Renal cortex interstitium (tissue), 15 donors: ENCODE measurements at places on chromosomes 12 and 14.
A peak's percentile ranks its signal among the peaks of the same experiment; 100 is the strongest.

- DNase-seq = no peak
Measured at GRCh38 chr12:53078425-53079225, 565 bp downstream of the SPRYD3 start.

- DNase-seq = no peak
Measured at GRCh38 chr12:96045566-96045965, 10.2 kb upstream of the LTA4H start.

DNA sequence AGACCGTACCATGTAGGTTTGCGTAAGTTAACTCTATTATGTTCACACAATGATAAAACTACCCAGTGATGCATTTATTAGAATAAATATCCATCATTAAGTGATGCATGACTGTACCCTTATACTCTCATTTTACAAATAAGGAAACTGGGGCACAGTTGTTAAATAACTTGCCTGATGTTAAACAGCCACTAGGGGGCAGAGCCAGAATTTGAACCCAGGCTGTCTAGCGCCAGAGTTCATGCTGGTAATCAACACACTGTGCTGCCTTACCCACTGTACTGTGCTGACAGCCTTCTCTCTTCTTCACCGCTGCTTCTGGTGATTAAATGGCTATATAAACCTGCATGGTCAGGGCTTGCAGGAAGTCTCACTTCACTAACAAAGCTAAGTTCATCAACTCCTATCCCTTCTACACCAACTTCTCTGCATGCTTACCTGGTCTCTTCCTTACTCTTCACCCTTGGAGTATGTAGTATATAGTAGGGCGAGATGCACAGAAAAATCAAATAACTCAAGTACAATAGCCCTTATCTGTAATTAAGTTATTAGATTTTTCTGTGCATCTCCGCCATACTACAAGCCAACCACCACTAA lies 43.6 kb upstream of the APPL2 start:
- DNase-seq = no peak

DNA sequence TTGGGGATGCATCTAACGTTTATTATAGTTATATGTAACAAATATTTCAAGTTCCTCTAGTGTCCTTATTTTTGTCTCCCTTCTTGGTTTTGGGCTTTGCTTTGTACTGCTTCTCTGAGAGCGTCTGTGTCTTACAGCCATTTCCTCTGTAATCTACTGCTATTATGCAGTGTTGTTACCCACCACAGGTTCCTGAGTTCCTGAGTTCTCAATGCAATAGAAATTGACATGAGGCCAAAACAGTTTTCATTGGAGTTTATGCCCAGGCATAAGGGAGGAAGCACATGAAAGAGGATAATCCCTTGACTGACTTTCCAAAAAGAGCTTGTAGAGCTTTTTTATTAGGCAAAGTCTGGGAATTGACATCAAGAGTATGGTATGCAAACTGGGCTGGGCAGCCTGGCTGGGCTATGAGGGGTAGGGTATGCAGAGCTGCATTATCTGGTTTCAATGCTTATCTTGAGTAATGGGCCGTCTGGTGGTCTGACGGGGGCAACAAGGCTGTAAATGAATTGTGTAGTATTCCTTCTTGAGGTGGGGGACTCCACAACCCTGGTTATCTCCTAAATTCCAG lies 722.5 kb upstream of the ATXN7L3B start:
- DNase-seq = no peak

DNA sequence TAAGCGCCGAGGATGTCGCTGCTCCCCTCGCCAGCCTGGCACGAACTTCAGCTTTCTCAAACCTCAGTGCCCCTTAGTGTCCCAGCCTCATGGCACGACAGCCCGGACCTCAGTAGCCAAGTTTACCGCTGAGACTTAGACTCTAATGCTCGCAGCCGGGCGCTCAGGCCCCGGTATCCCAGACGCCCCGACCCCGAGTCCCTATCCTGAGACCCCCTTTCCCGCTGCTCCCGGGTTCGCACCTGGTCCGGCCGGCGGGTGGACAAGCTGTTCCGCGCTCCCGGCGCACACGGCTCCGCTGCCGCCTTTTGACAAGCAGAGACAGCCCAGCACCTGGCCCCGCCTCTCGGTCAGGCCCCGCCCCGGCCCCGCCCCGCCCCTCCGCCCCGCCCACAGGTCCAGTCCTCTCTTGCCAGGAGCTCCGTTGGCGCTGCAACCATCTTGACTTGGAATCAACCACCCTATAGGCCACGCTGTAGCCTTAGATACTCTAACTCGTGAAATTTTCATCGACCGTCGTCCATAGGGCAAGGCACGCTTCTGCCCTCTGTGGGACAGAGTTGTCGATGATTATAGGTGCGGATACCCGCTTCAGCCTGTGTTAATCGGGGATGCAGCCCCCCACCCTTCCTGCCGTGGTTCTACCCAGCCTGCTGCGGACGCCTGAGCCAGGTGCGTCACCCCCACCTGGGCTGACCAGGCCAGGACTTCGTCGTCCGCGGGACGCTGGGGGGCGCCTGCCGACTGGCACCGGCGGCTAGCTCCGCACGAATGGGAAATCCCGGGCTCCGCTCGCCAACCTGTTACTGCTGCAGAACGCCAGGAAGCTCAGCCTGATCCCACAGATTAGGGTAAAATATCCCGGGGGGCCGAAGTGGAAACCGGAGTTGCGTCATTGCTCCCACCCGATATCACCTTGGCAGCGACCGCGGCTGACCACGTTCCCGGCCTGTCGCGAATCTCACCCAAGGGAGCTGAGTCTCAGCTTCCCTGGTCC lies at the start of gene VDR:
VDR (minus strand) TSS at position 282 of the 997 bp plus-strand sequence. CDS start 25,881 bp downstream, outside the sequence.
- peak; percentile 48 for DNase-seq

- DNase-seq = no peak
Measured at GRCh38 chr12:104057771-104058197, 6.5 kb upstream of the HCFC2 start.

DNA sequence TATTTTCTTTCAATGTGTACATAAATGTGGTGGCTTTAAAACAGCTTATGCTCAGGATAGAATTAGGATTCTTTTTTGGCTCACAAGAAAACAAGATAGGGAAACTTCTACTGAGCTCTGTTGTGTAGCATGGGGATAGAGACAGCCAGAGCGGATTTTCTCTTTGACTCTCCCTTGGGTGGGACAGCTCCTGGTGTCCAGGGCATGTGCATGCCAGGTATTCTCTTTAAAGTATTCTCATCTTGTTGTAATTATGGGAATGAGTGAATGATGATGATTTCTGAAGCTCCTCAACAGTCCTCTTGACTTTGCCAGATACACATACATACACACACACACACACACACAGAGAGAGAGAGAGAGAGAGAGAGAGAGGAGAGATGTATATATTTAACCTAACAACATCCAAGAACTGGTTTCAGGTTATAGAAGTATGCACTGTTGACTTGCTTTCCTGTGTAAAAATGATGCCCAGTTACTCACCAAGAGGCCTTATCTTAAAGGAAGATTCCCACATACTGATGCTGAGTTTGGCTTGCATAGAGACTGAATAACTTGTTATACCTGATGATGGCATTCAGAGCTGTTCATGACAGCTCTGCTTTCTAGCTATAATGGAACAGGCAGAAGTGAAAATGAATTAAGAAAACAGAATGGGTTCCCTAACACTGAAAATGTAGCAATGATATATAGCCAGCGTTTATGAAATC lies 387.5 kb downstream of the EGLN3 start:
- DNase-seq = no peak

DNA sequence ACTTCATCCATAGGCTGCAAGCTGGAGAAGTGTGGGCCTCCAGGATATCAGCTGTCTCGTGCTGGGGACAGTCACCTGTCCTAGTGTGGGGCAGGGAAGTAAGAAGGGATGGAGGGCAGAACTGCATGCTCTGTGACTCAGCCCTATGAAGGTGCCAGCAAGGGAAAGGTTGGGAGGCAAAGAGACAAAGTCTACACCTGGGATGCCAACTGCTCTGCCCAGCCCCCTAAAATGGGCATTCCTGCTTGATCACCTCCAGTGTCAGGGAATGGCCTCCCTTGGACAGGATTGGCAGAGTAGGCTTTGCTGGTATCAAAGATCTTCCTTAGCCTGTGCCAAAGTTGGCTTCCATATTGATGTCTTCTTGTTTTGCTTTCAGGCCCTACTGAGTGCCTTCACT lies 335.0 kb downstream of the BCL11B start:
- DNase-seq = no peak

DNA sequence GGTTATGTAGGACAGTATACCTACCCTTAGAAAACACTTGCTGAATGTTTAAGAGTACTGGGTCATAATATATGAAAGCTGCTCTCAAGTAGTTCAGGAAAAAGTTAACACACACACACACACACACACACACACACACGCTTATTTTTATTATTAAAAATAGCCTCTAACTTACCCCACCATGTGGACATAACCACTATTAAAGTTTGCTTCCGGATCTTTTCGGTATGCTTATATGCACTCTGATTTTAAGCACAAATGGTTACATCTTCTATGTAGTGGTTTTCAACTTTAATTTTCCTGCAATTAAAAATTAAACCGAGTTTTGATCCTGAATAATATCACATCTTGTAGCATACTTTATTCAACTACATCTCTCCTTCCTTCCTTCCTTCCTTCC lies 84.9 kb upstream of the TRAF3 start:
- DNase-seq = no peak

DNA sequence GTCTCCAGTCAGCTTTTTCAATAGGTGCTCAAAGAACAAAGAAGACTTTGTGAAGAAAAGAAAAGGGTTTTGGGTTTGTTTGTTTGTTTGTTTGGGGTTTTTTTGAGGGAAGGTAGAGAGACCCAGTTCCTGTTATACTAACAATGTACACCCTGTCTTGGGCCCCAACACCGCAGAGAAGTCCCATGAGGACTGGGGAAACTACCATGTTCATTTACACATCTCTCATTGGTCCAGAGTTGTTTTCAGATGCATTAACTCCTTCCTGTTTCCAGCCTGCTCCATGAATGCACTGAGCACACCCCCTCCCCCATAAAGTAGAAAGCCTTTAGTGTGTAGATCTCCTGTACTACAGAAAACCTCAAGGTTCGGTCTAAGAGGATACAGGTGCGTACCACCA lies 51.1 kb upstream of the SLC8A3 start:
- no peak for DNase-seq

- no peak for DNase-seq
Measured at GRCh38 chr14:68639758-68640574, 152.9 kb downstream of the ZFP36L1 start.

DNA sequence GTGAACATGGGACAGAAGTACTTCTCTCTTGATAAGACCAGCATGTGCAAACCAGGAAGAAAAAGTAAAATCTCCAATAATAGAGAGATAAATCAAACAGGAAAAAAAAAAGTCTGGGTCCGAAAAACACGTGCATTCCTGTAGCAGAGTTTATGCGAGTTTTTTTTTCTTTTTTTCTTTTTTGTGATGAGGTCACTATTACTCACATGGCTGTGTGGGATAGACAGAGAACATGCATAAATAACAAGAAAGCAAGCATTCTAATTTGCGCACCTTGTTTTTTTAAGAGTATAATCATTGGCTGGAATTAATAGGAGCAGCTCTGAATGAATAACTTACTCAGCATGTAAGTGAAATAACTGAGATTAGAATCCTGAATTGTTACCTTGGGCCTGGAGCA lies 91.9 kb upstream of the CPM start:
- no peak for DNase-seq

- no peak for DNase-seq
Measured at GRCh38 chr14:72754949-72755348, 139.0 kb downstream of the DPF3 start.

- no peak for DNase-seq
Measured at GRCh38 chr12:26052652-26053051, 72.2 kb downstream of the BHLHE41 start.

GRCh38 chr12:113396828-113397496 lies 6.7 kb downstream of the SDS start:
- DNase-seq = no peak

- no peak for DNase-seq
Measured at GRCh38 chr14:33386781-33387180, 448.1 kb downstream of the NPAS3 start.

- DNase-seq = no peak
Measured at GRCh38 chr14:55084401-55085059, 33.1 kb downstream of the MAPK1IP1L start.

GRCh38 chr14:37019488-37019887 lies 152.9 kb downstream of the SLC25A21 start:
- no peak for DNase-seq

DNA sequence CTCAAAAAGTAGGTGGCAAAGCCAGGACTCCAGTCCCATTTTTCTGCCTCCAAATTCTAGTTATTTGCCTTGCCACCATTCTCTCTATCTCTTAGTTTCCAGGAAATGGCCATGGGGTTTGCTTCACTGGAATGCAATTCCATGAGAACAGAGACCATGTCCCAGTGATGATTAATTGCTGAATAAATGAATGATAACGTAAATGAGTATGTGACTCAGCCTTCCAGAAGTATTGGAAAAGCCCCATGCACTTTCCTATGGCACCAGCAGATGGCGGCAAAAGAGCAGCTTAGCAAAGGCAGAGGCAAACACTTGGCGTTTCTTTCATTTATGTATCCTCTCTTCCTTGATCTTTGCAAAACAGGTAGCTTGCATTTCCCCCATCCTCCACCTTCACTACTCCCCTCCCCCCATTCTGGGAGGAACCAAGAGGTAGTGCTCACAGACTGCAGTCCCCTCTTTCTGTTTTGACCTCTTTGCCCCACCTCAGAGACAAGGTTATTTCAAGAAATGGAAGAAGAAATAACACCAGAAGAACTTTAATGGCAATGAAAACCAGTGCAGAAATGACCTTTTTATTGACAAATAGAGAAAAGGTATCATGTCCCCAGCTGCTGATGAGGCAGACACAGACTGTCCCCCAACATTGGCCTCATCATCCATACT lies 21.3 kb downstream of the TBX3 start:
- no peak for DNase-seq

DNA sequence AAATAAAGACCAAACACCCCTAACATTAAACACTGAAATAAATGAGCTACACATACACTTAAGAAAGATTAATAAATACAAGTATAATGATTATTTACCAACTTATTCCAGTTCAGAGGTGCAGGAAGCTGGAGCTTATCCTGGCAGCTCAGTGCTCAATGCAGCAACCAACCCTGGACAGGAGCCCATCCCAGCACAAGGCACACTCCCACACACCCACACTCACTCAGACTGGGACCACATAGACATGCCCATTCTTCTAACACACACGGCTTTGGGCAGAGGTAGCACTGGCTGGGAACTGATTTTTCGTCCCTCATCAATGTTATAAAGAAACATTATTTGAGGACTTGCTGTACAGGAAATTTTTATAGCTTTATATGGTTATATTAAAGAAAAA lies 797.4 kb downstream of the RPS29 start:
- no peak for DNase-seq

DNA sequence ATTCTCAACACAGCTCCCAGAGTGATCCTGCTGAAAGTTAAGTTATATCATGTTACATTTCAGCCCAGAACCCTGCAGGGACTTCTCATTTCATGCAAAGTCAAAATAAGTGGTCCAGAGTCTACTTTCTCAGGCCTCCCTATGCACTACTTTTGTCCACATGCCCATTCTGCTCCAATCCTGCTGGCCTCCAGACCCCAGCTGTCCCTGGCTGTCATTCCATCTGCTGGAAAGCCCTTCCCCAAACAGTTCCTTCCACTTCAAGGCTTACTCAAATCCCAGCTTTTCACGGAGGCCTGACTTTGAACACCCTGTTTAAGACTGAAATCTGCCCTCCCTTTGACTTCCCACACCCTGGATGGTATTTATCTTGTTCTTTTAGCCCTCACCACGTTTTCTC lies 109.8 kb upstream of the DNM1L start:
- DNase-seq = no peak
